ENCODE measurements at places on chromosomes 6 and 20.

GRCh38 chr6:105211831-105212230 is 32.0 kb upstream of the POPDC3 start:
- DNase-seq = no peak

DNA sequence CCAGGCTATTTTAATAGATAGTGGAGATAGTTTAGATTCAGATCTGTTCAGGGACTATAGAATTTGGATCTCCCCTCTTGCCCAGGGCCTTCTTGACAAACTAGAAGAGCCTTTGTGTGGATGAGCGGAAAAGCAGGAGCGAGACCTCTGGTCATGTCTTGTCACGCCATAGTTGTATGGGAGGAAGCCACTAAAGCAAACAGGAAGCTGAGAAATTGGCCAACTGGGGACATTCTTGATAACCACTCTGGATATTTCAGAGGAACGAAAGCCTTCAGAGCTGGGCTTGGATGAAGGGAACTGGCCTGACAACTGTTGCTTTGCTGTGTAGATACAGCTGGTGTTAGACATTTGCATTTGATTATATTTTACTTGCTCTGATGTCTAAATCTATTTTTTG is 54.1 kb upstream of the EXOC2 start:
- no peak for DNase-seq

GRCh38 chr20:3071610-3072529 is at the start of gene OXT:
Gene OXT, plus strand, starts transcription at chr20:3071620. Its CDS starts 36 bp downstream, at chr20:3071656.
- peak; percentile 59 for DNase-seq

GRCh38 chr6:65760285-65760684 is 53.3 kb upstream of the EYS start:
- DNase-seq = no peak

DNA sequence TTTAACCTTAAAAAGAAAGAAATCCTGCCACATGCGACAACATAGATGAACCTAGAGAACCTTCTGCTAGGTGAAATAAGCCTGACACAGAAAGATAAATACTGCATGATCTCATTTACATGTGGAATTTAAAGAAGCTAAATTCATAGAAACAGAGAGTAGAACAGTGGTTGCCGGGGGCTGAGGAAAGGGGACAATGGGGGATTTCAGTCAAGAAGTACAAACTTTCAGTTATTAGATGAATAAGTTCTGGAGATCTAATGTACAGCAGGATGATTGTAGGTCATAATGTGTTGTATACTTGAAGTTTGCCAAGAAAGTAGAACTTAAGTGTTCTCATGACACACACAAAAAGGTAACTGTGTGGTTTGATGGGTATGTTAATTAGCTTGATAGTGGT is 204.3 kb upstream of the PRSS16 start:
- DNase-seq = no peak

- no peak for DNase-seq
These were observed 397 bp downstream of the WDR27 start for GRCh38 chr6:169701311-169701953.

DNA sequence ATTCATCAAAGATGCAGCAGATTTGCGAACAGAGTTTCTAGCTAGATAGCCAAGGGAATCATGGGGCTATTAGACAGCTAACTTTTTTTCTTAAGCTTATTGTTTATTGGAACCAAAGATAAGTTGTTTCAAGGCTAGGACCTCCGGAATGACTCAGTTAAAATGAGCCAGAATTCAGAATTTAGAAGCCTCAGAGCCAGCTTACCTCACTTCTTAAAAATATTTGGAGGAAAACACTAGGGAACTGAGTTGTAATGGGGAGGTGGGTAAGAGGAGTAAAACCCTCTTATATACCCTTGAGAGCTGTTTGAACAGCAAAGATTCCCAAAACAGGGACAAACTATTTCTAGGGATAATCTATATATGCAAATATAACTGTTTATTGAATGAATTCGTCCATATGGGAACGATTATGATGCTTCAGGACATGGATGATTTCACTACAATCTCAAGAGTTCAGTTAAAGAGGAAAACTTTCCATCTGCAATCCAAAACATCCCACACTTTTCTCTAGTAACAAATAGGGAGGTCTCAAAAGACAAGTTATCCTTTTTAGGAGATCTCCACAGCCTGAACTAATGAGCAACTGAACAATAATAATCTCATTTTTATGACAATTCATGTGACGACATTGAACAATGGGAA is 12.6 kb upstream of the CARMIL1 start:
- DNase-seq = no peak

DNA sequence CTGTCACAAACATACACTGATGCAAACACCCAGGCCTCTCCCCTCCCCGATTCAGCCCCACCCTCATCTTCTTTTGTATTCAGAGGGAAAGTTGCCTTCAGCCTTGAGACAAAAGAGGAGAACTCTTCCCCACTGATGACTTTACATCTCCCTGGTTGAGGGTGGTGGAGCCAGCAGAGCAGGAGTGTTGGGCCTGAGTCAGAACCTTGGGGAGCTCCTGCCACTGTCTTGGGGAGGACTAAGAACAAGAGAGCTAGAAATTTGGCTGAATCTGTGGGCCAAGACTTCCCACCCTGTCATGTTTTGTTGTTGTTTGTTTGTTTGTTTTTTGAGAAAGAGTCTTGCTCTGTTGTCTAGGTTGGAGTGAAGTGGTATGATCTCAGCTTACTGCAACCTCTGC is 89.1 kb downstream of the MDGA1 start:
- no peak for DNase-seq
